ENCODE measurements at places on chromosomes 12 and 14. TPM values are rescaled to one million over a fixed set of nuclear protein-coding genes. Genes with fewer than 3 reads are reported as not detected.

BATF gene
- total RNA-seq, result 1.5 TPM

ZBTB1 gene
- total RNA-seq, result 34.3 TPM

FOXN4 gene
- total RNA-seq, result 0.95 TPM

TAS2R7 gene
- total RNA-seq, result not detected

TSPAN11 gene
- not detected for total RNA-seq

STAB2 gene
- total RNA-seq, result 0.25 TPM

NELL2 gene
- total RNA-seq, result 0.81 TPM

LRP1-AS gene
- not detected for total RNA-seq

GLS2 gene
- 14.2 TPM for total RNA-seq

KRT8 gene
- 3,707 TPM for total RNA-seq

PLEKHG3 gene
- total RNA-seq, result 90.8 TPM

PPP1R36 gene
- 2.9 TPM for total RNA-seq

PLEKHD1 gene
- 0.50 TPM for total RNA-seq

ARHGEF25 gene
- 5.5 TPM for total RNA-seq

VRTN gene
- 1.7 TPM for total RNA-seq

DBX2 gene
- total RNA-seq, result not detected

CCDC197 gene
- not detected for total RNA-seq

AICDA gene
- not detected for total RNA-seq

KLRK1 gene
- total RNA-seq, result 0.28 TPM

CMKLR1 gene
- not detected for total RNA-seq

LRRC10 gene
- not detected for total RNA-seq

RIMKLB gene
- 3.3 TPM for total RNA-seq

PAH gene
- 5.1 TPM for total RNA-seq

KRT5 gene
- total RNA-seq, result 0.50 TPM

LRRK2 gene
- total RNA-seq, result 0.11 TPM

RFX4 gene
- not detected for total RNA-seq

GPRC5A gene
- 73.9 TPM for total RNA-seq

P3H3 gene
- 25.1 TPM for total RNA-seq

MMP19 gene
- total RNA-seq, result 1.9 TPM

KLRF1 gene
- not detected for total RNA-seq

FSCB gene
- not detected for total RNA-seq

OR6C3 gene
- total RNA-seq, result not detected

RAB2B gene
- total RNA-seq, result 18.8 TPM

SUPT16H gene
- 114 TPM for total RNA-seq

OR4N2 gene
- not detected for total RNA-seq

ZDHHC17 gene
- total RNA-seq, result 31.1 TPM

IFNG gene
- not detected for total RNA-seq

TSHR gene
- total RNA-seq, result not detected

SLC11A2 gene
- total RNA-seq, result 97.2 TPM

BLOC1S1 gene
- total RNA-seq, result 59.4 TPM

INHBC gene
- total RNA-seq, result not detected

GDF3 gene
- 0.41 TPM for total RNA-seq

CELA1 gene
- total RNA-seq, result not detected

HHIPL1 gene
- 2.9 TPM for total RNA-seq

NRIP2 gene
- total RNA-seq, result not detected

SCN8A gene
- total RNA-seq, result 16.5 TPM

SLCO1B1 gene
- 0.18 TPM for total RNA-seq

PRPH gene
- total RNA-seq, result 4.9 TPM

PPM1H gene
- 151 TPM for total RNA-seq

KSR2 gene
- 0.42 TPM for total RNA-seq

SOX5 gene
- total RNA-seq, result 16.8 TPM

NGB gene
- not detected for total RNA-seq

SLC7A8 gene
- 28.9 TPM for total RNA-seq

GPR84 gene
- total RNA-seq, result not detected

PRIMA1 gene
- total RNA-seq, result 1.1 TPM

PIWIL1 gene
- total RNA-seq, result 5.1 TPM

SLC38A4 gene
- total RNA-seq, result 16.0 TPM

Data from Caco-2 (cell line).